Fibroblast of villous mesenchyme (primary cell): ENCODE measurements at places on chromosomes 3 and 15. TPM values are rescaled to one million over a fixed set of nuclear protein-coding genes. Genes with fewer than 3 reads are reported as not detected.

DNA sequence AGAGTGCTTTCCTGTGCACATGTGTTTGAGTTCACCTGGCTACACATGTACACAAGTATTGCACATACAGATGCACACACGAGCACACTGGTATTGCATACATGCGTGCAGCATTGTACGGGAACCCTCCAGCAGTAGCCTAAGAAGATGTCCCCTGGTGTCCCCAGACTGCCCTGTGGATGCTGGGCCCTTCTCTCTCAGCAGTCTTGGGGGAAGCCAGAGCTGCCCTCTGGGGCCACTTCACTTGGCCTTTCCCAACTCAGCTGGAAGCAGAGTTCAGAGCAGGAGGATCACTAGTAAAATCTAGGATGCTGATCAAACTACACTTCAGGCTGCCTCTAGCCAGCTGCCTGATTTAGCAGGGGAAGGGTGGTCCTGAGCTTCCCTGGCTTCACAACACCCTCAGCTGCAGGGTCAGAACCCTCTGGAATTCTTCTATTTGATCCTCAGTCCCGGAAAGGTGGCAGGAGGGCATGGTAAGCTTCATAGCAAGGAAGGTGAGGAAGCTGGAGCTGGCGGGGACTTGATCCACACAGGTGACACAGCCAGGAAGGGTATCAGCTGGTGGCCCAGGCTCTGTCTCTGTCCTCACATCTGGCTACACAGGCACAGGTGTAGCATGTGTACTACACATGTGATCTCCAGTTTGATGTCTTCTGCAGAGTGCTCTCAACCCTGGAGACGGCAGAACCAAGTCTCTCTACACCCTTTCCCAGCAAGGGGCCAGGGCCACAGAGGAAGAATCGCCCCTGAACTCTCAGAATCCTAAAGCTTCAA lies 36.5 kb downstream of the KLF15 start:
- no peak for DNase-seq

- DNase-seq: no peak
These were observed 149.5 kb downstream of the RAP2B start for GRCh38 chr3:153311541-153311940.

- no peak for DNase-seq
These were observed 99.8 kb downstream of the SEMA5B start for GRCh38 chr3:122927726-122928125.

- DNase-seq: no peak
These were observed 74.4 kb downstream of the CD200 start for GRCh38 chr3:112407214-112407887.

- peak; percentile 47 for DNase-seq
These were observed 206.9 kb downstream of the KLHL25 start for GRCh38 chr15:85587707-85588411.

The ISLR2 gene
- total RNA-seq: 0.32 TPM in 1 of 2 replicates, not detected in the other

DNA sequence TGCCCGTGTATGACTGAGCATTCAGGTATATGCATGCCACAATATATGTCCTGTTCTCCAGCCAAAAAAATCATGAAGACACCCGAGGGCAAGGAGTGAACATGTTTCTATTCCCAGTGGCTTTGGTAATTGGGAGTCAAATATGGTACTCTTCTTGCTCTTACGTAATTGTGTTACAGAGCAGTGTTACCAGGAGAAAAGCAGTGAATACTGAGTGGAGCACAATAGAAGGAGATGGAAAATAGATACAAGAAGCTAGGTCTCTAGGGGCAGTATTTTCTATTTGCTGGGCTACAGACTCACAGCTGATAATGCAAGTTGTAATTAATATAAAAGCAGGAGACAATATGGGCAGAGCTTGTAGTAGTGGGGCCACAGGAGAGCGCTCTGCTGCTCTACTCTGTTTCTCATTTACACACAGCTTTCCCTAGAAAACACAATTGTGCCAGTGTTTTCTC lies 13.2 kb downstream of the MEIS2 start:
- DNase-seq: no peak

DNA sequence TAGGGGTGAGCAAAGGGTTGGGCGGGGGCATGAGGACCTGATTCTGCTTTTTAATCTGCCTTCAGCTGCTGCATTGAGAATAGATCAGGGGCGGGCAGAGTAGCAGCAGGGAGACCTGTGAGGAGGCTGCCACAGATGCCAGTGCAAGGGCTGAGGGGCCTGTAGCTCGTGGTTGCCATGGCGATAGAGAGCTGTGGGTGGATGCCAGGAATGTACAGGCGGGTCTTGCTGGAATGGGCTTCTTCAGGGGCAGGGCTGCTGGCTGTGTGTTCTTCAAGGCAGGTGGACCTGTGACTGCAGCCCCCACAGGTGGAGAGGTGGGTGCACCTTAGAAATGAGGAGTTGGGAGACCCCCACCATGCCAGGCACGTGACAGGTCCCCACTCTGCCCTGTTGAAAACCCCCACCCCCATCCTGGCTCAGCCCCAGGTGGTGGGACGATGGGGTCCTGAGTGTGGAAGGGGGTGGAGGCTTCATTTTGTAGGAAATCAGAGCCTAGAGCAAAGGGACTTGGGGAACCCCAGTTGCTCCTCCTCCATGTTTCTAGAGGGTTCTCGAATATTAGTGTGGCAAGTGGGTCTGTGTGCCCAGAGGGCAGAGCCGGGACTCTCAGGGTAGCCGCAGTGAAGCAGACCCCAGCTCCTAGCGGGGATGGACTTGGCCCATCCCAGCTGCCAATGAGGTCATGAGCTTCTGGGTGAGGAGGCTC lies 38.3 kb downstream of the SLC6A6 start:
- DNase-seq: no peak

GRCh38 chr3:154862265-154862664 lies 217.9 kb upstream of the MME start:
- peak; percentile 36 for DNase-seq

- no peak for DNase-seq
These were observed 328.6 kb upstream of the PROK2 start for GRCh38 chr3:72113564-72113963.

The EPHB1 gene
- total RNA-seq: 0.32 and 1.3 TPM in 2 replicates

GRCh38 chr3:31999907-32000439 lies 18.4 kb downstream of the ZNF860 start:
- DNase-seq: no peak

- peak; percentile 98 for DNase-seq
These were observed 27.1 kb downstream of the IL20RB start for GRCh38 chr3:136984837-136985236.

DNA sequence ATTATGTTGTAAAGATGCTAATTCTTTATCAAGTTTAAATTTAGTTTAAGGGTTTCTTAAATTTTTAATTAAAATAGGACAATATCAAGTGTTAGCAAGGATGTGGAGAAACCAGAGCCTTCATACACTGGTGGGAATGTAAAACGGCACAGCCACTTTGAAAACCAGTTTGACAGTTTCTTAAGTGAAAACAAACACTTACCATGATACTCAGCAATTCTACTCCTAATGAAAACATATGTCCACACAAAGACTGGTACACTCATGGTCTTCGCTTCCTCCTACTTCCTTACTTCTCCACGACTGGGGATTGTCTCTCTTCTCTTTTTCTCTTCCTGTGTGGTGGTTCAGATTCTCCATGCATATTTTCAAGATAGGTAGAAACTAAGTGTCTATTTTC lies 9.2 kb downstream of the SKIC8 start:
- DNase-seq: no peak

DNA sequence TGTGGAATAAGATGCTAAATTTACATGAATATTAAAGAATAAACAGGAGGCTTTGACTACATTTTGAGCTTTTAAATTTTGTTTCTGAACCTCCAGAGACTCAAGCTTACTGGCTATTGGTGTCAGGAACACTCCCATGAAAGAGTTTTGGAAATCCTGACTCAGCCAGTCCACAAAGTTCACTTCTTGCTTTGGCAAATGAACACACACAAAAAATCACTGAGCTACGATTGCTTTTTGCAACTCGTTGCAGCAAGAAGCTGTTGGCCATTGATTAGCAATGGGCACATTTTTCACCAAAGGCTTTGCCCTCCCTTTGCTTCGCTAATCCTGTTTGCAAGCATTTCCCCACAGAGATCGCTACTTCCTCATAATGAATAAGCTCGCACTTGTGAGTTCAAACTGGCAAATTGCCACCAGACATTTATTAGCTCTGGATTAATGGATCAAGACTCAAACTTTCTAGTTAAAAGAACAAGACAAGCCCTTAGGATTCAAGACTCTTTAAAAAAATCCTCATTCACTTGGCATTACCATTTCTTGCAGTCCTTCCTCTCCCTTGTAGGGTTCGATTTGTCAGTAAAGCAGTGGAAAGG lies 343.2 kb upstream of the ONECUT1 start:
- no peak for DNase-seq

GRCh38 chr3:18527691-18528090 lies 102.6 kb upstream of the SATB1 start:
- no peak for DNase-seq
